AG04450 (cell line): ENCODE measurements at places on chromosomes 4 and X.

GRCh38 chr4:26937567-26937966, 76.9 kb downstream of the STIM2 start:
- no peak for DNase-seq

DNA sequence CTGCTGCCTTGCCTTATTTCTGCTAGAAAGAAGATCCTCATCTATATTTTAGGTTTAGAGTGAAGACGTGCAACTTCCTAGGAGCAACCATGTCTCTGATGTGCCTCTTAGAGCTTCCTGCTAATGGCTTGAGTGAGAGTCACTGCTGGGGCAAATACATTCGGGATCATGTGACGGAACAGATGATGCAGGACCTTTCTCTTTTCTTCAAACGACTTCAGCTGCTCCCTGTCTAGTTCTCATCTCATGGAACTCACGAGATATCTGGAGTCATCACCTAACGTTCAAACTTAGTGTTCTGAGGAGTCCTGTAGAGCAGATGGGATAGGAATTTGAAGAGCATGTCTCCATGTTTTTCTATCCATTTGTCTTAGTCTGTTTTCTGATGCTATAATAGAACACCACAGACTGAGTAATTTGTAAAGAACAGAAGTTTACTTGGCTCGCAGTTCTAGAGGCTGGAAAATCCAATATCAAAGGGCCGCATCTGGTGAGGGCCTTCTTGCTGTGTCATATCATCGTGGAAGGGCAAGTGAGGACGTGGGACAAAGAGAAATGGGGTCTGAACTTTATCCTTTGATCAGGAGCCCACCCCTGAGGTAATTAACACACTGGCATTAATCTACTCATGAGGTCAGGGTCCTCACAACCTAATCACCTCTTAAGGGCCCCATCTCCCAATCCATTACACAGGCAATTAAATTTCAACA, 43.5 kb upstream of the SCRG1 start:
- DNase-seq, result no peak

GRCh38 chrX:120512627-120513026, 43.5 kb upstream of the LAMP2 start:
- DNase-seq, result no peak

DNA sequence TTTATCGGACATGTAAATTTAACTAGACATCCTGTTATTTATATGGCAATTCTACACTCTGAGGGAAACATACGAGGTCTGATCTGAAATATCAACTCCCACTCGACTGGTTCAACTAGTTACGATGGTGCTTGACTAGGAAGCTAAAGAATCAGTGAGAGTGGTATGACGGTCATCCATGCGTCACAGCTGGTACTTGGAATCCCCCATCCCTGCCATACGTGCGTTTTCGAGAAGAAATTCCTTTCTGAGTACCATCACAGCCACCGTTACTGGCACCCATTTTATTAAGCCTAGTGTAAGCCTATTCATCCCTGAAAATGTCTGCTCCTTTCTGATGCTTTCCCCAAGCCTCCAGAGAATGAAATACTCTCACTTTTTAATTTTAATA, 695 bp upstream of the PIGA start:
- DNase-seq, result peak; percentile 11

- peak; percentile 11 for DNase-seq
Observed at GRCh38 chr4:93791570-93792195, 36.9 kb upstream of the ATOH1 start.

DNA sequence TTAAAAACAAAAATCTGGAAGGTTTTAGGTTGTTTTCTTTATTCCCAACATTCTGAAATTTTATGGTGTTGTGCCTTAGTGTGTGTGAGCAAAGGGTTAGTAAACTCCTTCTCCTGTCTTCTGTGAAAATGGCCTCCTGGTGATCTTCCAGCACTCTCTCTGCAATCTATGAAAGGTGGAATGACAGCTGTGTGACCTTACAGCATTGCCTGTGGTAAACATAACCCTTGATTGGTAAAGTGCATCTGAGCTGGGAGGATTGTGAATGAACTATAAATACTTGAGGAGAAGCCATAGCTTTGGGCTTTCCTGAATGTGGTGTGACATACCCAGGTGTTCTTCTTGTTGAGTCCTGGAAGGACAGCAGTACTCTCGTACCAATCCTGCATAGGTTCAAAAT, 10.0 kb downstream of the ART3 start:
- DNase-seq, result no peak

DNA sequence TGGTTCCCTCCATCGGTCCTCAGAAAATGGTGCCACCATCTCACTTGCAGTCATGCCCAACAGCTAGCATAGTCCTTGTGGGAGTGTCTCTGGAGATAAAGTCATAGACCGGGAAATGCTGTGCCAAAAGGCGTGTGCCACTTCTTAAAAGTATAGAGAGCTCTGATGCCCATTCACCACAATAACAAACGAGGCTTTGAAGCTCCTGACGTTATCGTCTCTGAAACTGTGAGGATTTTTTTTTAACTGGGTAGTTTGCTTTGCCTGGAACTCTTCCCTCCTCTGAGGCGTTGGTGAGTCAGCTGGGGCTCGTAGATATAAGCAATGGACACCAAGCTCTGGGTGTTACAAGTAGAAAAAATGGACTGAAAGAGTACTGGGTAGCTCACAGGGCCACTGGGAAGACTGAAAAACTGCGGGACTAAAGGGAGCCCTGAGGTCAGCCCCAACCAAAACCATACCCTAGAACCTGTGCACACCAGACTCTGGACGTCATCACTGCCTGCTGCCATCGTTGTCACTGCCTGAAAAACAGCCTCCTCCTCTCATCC, 89.4 kb upstream of the TRIM2 start:
- no peak for DNase-seq

GRCh38 chr4:32929796-32930699, 2209.9 kb downstream of the PCDH7 start:
- no peak for DNase-seq

DNA sequence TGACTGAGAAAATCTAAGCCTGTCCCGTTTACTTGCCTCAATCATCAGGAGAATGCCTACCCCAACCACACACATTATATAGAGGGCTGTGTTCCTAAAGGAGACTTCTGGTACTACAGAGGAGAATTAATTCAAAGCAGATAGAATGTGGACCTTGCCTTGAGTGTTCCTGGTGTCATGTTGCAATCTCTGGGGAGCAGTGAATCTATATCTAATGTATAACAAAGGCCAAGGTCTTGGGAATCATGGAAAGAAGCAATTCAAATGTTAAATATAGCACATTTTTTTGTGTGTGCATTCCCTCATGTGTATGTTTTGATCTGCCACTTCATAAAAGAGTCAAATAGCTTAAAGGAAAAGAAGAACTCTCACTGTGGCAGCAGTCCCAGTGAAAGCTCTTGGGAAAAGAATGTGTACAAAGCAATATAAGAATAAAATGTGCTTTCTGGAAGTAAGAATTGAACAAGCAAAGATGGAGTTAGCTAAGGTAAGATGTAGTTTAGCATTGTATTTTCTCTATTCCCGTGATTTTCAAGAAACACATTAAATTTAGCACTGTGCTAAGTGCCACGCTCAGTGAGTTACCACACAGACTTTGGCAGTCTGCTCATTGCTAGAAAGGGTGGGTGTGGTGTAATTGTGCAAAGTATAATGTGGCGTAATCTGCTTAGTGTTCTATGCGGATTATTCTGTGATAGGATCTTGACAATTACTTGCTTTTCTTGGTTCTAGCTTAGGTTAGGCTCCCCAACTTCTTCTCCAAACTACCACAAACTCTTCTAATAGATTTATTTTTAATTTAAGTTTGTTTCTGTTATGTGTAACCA, 13.7 kb downstream of the ADH6 start:
- no peak for DNase-seq

DNA sequence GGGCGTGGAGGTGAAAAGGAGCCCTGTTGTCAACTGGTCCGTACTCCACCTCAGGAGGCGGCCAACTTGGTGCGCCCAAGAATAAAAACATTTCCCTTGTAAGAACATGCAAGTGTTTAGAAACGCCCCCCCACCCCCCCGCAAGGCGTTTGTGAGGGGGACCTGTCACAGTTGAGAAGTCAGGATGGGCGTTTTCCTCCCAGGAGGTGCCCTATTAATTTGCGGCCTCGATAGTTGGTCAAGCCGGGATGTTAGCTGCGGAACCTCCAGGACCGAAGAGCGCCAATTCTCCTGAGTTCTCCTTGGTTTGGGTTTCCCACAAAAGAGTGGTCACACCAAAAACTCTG, 651 bp upstream of the SAP30 start:
- no peak for DNase-seq

DNA sequence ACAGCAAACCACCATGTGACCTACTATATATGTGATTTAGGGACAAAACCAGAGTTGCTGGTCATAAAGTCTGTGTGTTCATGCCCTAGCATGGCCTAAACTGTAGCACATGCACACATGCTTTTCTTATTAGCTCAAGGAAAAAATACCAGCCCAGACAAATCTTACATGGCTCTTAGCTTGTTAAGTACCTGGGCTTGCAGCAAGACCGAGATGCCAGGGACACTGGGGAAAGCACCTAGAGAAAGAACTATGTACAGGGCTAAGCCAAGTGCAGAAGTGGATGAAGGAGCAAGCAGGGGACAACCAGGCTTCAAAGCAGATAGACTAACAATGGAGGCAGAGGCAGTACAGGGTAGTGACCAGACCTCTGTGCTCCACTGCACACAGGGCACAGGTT, 3.4 kb upstream of the GABRE start:
- no peak for DNase-seq

GRCh38 chrX:124981420-124981819, 338.3 kb upstream of the TEX13C start:
- no peak for DNase-seq

- no peak for DNase-seq
Observed at GRCh38 chrX:11504234-11504633, 161.5 kb downstream of the ARHGAP6 start.

- no peak for DNase-seq
Observed at GRCh38 chrX:69503782-69504625, at the start of gene NALF2. Gene NALF2 (plus strand): TSS chrX:69504326. CDS start chrX:69505283, 957 bp downstream.

- DNase-seq, result no peak
Observed at GRCh38 chr4:77473509-77473908, 132.1 kb upstream of the CXCL13 start.

- no peak for DNase-seq
Observed at GRCh38 chr4:156442912-156443311, 489.2 kb upstream of the CTSO start.

DNA sequence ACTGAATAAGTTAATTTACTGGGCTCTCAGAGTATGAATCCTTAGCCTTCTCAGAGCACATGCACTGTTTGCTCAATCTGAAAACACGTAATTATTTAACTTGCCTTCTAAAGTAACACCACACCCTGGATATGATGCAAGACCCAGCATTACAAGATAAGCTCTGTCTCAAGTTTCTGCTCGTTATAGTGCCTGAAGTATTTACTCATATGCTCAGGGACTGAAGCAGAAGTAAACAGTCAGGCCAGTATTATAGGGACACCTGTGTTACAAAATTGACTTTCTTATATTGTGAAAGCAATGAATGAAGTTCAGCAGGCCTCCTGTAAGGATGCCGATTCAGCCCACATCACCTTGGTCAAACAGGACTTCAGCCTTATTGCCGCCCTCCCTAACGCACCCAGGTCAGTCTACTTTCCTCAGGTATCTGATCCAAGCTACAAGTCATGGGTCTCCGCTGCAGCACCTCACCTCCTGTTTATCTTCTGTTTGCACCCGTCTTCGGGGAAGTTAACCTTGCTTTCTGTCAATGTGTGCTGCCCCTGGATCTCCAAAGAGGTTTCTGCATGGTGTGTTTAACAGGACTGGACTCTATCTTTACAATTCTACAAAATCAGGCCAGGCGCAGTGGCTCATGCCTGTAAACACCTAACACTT, 42.8 kb upstream of the KLF3 start:
- peak; percentile 62 for DNase-seq

DNA sequence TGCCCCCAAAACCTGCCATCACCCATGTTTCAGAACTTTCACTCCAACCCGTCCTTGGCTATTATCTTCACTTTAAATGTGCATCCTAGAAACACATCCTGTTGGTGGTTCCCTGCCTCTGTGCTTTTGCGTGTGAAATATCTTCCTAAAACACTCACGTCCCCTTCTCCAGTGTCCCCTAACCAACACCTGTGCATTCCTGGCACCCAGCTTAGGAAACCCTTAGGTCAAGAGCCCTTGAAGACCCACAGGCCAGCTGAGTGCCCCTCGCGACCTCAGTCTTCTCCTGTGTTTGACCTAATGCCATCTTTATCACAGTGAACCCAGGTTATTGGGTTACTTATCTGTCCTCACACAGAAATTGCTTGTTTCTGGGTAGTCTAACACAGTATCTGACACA, 117.6 kb downstream of the STK32B start:
- DNase-seq, result no peak

GRCh38 chr4:155143512-155143911, 64.9 kb upstream of the NPY2R start:
- DNase-seq, result no peak

DNA sequence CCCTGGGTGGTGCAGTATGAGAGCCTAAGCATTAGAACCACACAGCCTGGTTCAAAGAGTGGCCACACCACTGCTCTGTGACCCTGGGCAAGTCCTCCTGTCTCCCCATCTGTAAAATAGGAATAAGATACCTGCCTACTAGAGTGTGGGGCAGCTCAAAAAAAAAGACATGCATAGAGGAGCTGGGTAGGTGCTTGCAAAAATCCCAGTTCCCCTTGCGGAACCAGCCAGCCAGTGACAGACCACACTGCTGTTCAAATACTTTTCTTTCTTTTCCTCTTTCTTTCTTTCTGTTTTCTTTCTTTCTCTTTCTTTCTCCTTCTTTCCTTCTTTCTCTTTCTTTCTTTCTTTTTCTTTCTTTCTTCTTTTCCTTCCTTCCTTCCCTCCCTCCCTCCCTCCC, 63.0 kb upstream of the TRIM2 start:
- no peak for DNase-seq

DNA sequence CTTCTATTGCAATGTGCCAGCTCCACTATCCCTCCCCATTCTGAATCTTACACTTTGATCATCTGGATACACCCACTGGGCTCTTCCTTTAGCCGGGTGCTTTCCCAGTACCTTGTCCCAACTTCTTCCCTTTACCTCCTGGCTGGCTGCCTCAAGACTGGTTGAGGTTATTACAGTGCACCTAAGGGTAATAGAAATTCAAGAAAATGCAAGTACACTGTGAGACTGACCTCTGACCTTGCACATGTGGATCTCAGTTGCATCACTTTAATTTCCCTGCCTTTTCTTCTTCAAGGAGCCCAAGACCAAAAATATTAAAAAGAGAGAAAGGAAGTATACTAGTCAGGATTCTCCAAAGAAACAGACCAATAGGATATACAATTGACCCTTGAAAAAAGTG, 53.9 kb upstream of the NOCT start:
- DNase-seq, result no peak

GRCh38 chr4:148239494-148239985, 202.7 kb downstream of the NR3C2 start:
- DNase-seq, result no peak

DNA sequence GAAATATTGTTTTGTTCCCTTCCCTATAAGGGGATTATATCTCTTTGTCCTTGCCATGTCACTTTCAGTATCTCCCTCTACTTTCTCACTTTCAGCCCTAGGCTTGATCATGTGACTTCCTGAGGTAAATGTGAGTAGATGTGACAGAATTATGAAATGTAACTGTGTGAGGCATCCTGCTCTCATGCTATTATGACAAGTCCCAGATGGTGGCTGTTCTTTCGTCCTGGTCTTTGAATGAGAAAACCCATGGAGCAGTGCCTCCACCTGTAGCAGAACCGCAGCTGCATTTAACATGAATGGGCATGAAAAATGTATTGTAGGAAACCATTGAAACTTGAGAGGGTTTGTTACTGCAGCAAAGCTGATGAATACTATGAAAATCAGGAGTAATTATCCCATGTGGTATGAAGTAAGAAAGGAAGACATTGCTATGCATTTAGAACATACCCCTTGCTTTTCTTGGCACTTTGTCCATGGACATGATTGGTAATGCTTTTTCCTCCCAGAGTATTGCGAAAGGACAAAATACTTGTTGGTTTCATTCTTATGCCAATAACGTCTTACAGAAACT, 202.2 kb upstream of the GPRIN3 start:
- DNase-seq, result peak; percentile 53
